CD8-positive, alpha-beta T cell (primary cell): ENCODE measurements at places on chromosomes 6 and 20.

DNA sequence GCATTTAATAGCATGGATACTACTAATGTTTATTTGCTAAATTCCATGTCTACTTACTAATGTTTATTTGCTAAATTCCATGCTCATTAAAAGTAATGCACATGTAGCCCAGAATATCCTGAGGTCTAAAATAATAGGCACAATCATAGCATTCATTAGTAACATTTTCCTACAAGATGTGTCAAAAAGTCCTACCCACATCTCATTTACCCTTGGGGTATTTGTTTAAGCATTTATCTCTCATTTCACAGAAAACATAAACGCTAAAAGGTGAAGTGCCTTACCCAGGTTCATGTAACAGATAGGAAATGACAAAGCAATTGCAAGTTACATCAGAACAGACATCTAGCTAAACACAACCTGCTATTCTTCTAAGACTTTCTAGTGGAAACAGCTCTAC is 457.1 kb downstream of the HACE1 start:
- DNase-seq: no peak

- DNase-seq: peak; percentile 60
Measured at GRCh38 chr6:21595285-21596144, 2.0 kb downstream of the SOX4 start.

- DNase-seq: no peak
Measured at GRCh38 chr6:52089758-52090348, 2.4 kb upstream of the PKHD1 start.

- no peak for DNase-seq
Measured at GRCh38 chr20:5216663-5217062, 89.9 kb downstream of the CDS2 start.

GRCh38 chr20:23090147-23090546 is 4.0 kb upstream of the CD93 start:
- DNase-seq: no peak
